Activated T-helper 1 cell treated with anti-CD3 and anti-CD28 coated beads, Interleukin-2, amount 50 U/mL, for 16 hours (primary cell): ENCODE measurements at places on chromosomes 2 and 18.

GRCh38 chr18:13611601-13612195, 114.7 kb downstream of the FAM210A start:
- DNase-seq = no peak

GRCh38 chr2:187964746-187965145, 326.9 kb upstream of the GULP1 start:
- no peak for DNase-seq

DNA sequence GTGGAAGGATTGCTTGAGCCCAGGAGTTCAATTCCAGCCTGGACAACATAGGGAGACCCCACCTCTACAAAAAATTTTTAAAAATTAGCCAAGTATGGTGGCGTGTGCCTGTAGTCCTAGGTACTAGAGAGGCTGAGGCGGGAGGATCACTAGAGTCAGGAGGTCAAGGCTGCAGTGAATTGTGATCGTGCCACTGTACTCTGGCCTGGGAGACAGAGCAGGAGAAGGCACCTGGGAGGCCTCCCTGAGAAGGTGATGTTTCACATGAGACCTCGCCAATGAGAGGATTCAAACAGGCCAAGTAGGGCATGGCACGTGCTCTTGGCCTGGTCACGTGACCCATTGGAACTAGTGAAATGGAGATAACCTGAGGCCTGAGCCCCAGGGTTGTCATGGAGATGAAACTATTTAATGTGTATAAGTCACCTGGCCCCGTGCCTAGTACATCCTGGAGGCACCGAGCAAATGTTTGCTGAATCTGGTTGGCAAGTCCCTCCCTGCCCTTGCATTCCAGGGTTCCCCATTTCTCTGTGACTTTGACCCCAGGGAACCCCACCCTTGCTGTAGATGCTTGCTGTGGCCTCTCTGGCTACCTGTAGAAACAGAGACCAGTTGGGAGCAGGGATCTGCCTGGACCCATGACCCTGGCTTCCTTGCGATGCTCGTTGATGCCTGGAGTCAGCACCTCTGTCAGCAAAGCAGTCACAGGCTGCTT, 26.1 kb upstream of the ROCK2 start:
- no peak for DNase-seq

DNA sequence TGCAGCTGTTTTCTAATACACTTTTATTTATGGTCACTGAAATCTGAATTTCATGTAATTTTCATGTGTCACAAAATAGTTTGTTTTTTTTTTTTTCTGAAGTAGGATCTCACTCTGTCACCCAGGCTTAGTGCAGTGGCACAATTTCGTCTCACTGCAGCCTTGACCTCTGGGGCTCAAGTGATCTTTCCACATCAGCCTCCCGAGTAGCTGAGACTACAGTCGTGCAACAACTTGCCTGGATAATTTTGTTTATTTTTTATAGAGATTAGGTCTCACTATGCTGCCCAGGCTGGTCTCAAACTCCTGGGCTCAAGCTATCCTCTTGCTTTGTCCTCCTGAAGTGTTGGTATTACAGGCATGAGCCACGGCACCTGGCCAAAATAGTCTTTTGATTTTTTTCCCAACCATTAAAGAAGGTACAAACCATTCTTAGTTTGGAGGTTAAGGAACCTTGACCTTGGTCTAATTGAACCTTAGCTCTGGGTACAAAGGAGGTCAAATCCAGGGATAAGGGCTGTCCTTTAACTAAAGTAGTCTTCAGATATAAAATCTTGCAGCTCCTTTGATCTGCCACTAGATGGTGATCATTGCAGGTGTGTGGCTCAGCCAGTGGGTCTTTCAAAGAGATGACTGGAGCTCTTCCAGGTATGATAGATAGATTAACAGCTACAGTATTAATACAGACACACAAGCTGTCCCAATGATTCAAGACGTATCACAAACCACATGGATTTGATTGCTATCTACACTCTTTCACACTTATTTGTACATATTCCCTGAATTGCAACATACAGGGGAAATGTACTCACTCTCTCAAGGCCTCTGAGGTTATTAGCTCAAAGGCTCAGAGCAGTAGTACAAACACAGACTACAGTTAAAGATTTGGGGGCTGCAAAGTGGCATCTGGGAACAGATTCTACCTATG, 4.7 kb upstream of the KRCC1 start:
- no peak for DNase-seq

- no peak for DNase-seq
These were observed 42.5 kb downstream of the PIEZO2 start for GRCh38 chr18:11106894-11107293.

GRCh38 chr2:195413944-195414343, 243.1 kb upstream of the SLC39A10 start:
- DNase-seq = no peak

- DNase-seq = no peak
These were observed 164.3 kb upstream of the APCDD1 start for GRCh38 chr18:10289951-10290637.
